Effector memory CD8-positive, alpha-beta T cell (primary cell): ENCODE measurements at places on chromosomes 6 and 20.

GRCh38 chr20:48861444-48861843 is 33.6 kb upstream of the PREX1 start:
- H3K36me3 ChIP-seq, result no peaks in the 10 kb centered on the region
- no peak overlapping the region for H3K27ac ChIP-seq
- no peak overlapping the region for H3K4me3 ChIP-seq
- no peaks in the 10 kb centered on the region for H3K27me3 ChIP-seq
- peaks cover 5% of the 10 kb centered on the region for H3K4me1 ChIP-seq

- no peaks in the 10 kb centered on the region for H3K4me1 ChIP-seq
- H3K27me3 ChIP-seq, result no peaks in the 10 kb centered on the region
- H3K36me3 ChIP-seq, result no peaks in the 10 kb centered on the region
- no peak overlapping the region for H3K4me3 ChIP-seq
- DNase-seq, result no peak
Observed at GRCh38 chr20:41984031-41984430, 365.9 kb upstream of the CHD6 start.

GRCh38 chr6:22873513-22874136 is 304.3 kb downstream of the HDGFL1 start:
- H3K4me1 ChIP-seq, result no peaks in the 10 kb centered on the region
- H3K36me3 ChIP-seq, result no peaks in the 10 kb centered on the region
- no peaks in the 10 kb centered on the region for H3K27me3 ChIP-seq

DNA sequence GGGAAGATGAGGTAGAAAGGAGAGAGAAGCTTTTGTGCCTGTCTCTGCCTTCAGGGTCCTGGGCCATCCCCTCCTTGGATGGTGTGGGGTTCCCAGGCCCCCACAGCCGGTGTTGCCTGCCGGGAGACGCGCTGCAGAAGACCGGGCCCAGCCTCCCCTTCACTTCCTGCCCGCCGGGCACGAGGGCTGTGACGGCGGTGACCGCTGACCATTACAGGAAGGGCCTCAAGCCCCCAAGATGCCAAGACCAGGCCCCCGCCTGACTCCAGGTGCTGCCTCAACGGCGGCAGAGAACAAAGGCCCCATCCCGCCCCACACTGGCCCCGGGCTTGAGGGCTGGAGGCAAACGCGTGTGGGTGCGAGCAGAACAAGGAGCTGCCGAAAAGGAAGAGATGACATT is 38.2 kb downstream of the ZBTB46 start:
- peaks cover 10% of the 10 kb centered on the region for H3K27me3 ChIP-seq
- DNase-seq, result no peak
- no peak overlapping the region for H3K4me3 ChIP-seq
- no peaks in the 10 kb centered on the region for H3K4me1 ChIP-seq
- peaks cover 4% of the 10 kb centered on the region for H3K36me3 ChIP-seq
- no peak overlapping the region for H3K27ac ChIP-seq

DNA sequence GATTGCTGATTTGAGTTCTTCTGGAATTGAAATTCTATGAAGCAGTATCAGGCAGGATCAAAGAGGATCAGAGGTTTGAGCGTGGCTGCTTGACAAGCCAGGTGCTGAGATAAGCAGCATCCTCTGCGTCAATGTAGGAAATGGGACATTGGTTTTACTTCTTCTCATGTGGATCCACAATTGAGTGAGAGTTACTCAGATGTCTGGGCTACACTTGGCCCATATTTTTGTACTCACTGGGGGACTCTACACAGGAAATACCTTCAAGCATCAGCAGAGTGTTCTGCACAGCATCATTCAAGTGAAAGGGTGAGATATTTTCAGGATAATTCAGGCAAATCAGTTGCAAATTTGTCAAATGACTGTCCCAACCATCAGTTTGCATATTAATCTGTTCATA is 613.9 kb upstream of the ARID1B start:
- H3K36me3 ChIP-seq, result no peaks in the 10 kb centered on the region
- no peak overlapping the region for H3K4me3 ChIP-seq
- DNase-seq, result no peak

GRCh38 chr6:37074053-37074827 is 68.8 kb downstream of the FGD2 start:
- H3K4me1 ChIP-seq, result peaks cover 17% of the 10 kb centered on the region
- no peaks in the 10 kb centered on the region for H3K27me3 ChIP-seq
- DNase-seq, result no peak
- no peaks in the 10 kb centered on the region for H3K36me3 ChIP-seq
- peak overlapping the region; percentile 18 for H3K27ac ChIP-seq

DNA sequence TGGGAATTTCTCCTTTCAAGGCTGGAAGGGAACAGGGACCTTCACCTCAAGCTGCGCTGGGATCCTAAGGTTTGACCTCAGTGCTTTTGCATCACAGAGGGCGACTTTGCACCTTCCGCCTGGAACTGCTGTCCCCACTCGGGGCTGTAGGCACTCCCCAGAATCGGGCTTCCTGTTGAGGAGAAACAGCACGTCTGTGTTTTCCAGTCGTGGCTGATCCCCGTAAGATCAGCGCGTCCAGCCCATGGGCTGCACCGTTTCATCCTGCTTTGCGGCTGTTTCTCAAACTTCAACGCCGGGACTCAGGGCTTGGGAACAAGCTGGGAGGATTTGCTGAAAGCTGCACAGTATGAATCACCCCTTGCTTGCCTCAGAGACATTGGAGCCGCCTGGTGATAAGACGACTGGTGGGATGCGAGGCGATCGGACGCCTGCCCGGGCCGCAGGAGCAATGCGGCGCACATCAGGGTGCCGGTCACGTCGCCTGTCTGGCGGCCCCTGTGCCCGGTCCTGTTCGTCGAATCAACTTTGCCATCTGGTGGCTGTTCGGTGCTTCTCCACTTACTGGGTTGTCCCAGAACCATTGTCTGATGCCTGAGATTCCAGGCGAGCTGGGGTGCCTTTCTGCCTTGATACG is 53.6 kb upstream of the FRMD1 start:
- no peak for DNase-seq
- peaks cover 48% of the 10 kb centered on the region for H3K27me3 ChIP-seq
- H3K4me3 ChIP-seq, result no peak overlapping the region
- H3K27ac ChIP-seq, result no peak overlapping the region

GRCh38 chr20:54179946-54180345 is 6.2 kb upstream of the CYP24A1 start:
- no peak for DNase-seq
- H3K27me3 ChIP-seq, result peaks cover 66% of the 10 kb centered on the region
- H3K4me3 ChIP-seq, result no peak overlapping the region
- no peak overlapping the region for H3K27ac ChIP-seq
- no peaks in the 10 kb centered on the region for H3K36me3 ChIP-seq

DNA sequence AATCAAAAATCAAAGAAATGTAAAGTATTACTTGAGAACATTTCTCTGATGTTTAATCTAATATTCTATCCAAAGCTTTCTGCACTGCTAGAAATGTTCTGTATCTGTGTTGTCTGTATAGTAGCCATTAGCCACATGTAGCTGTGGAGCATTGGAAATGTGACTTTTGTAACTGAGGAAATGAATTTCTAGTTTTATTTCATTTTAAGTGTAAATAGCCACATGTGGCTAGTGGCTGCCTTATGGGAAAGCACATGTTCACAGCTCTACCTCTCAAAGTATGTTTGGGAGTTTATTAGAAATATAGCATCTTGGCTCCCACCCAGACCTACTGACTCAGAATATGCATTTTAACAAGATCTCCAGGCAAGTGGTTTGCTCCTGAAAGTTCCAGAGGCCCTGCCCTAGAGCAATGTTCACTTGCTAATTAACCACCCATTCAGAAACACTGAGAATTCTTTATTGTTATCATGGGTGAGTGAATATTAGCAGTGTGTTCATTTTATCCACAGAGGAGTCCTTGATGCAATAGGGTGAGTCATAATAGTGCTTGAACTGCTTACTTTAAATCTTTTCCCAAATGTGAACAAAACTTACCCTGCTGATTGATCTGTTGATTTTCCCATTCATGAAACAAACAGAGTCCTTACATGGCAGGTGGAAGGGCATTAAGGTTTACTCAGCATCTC is 282.7 kb downstream of the PLCB1 start:
- no peak overlapping the region for H3K4me3 ChIP-seq
- no peaks in the 10 kb centered on the region for H3K27me3 ChIP-seq
- no peak for DNase-seq

DNA sequence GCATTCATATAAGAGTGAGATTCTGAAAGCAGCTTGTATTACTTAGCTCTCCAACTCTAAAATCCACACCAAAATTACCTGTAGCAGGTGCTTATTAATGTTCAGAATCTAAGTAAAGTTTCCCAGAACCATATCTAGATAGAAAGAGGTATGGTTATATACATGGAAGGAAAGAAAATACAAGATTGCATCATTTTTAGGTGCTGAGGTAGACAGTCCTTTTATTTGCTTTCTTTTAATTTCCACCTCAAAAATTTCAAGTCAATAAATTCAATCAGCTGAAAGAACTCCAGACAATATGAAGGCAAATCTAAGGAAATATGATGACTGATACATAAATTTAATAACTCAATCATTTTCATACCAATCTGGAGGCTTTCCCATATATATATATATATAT is 521.9 kb downstream of the PKHD1 start:
- H3K4me1 ChIP-seq, result no peaks in the 10 kb centered on the region
- H3K36me3 ChIP-seq, result no peaks in the 10 kb centered on the region
- H3K27ac ChIP-seq, result no peak overlapping the region
- DNase-seq, result no peak
- no peak overlapping the region for H3K4me3 ChIP-seq
- H3K27me3 ChIP-seq, result no peaks in the 10 kb centered on the region

GRCh38 chr6:92273694-92274093 is 1145.7 kb downstream of the EPHA7 start:
- DNase-seq, result no peak
- no peaks in the 10 kb centered on the region for H3K4me1 ChIP-seq
- H3K27me3 ChIP-seq, result no peaks in the 10 kb centered on the region
- H3K36me3 ChIP-seq, result no peaks in the 10 kb centered on the region
- no peak overlapping the region for H3K4me3 ChIP-seq
- H3K27ac ChIP-seq, result no peak overlapping the region

DNA sequence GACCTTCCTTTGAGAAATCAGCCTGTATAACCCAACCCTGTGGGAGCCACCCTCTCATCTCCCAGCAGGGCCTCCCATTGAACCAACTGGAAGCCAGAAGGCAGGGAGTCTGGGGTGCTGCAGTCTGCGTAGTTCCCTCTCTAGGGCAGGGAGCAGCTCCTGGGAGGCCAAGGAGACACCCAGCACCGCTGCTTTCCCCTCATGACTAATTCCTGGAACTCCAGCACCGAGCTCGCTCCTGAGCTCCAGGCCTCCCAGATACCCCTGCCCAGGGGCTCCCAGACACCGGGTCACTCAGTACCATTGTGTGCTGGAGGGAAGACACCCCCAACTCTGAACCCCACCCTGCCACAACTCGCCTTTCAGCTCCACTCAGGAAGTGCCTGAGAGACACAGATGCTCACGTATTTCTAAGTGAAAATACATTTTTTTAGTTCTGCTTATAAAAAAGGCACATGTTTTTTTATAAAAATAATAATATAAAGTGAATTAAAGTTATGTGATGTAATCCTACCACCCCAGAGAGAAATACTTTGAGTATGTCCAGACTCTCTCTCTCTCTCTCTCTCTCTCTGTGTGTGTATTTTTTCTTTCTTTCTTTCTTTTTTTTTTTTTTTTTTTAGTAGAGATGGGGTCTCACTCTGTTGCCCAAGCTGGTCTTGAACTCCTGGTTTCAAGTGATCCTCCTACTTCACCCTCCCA is 17.5 kb downstream of the PIM1 start:
- no peaks in the 10 kb centered on the region for H3K27me3 ChIP-seq
- peak overlapping the region; percentile 84 for H3K27ac ChIP-seq
- peak overlapping the region; percentile 70 for H3K4me3 ChIP-seq
- no peaks in the 10 kb centered on the region for H3K36me3 ChIP-seq
- no peak for DNase-seq
- H3K4me1 ChIP-seq, result peaks cover 32% of the 10 kb centered on the region

GRCh38 chr20:61597996-61598395 is 345.9 kb downstream of the CDH4 start:
- H3K4me1 ChIP-seq, result no peaks in the 10 kb centered on the region
- no peaks in the 10 kb centered on the region for H3K36me3 ChIP-seq
- H3K27ac ChIP-seq, result no peak overlapping the region

GRCh38 chr6:11423072-11423471 is 114.5 kb upstream of the TMEM170B start:
- H3K27ac ChIP-seq, result no peak overlapping the region
- H3K27me3 ChIP-seq, result peaks cover 6% of the 10 kb centered on the region
- no peaks in the 10 kb centered on the region for H3K36me3 ChIP-seq
- H3K4me3 ChIP-seq, result no peak overlapping the region
- H3K4me1 ChIP-seq, result peaks cover 2% of the 10 kb centered on the region

DNA sequence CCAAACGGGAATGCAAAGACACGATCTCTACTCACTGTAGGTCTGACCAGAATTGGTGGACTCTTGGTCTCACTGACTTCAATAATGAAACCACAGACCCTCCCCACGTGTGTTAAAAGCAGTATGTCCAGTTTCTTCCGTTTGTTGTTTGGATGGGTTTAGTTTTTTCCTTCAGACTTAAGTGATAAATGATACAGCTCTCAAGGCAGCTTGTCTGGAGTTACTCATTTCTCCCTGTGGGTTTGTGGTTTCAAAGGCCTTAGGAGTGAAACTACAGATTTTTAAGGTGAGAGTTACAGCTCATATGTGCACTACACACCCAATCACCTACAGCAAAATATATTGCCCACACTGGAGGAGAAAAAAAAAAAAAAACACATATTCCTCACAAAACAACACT is 86.7 kb upstream of the STMND1 start:
- peaks cover 7% of the 10 kb centered on the region for H3K36me3 ChIP-seq
- H3K27me3 ChIP-seq, result no peaks in the 10 kb centered on the region
- H3K4me1 ChIP-seq, result peaks cover 17% of the 10 kb centered on the region
- H3K4me3 ChIP-seq, result peak overlapping the region; percentile 76
- DNase-seq, result no peak
- peak overlapping the region; percentile 70 for H3K27ac ChIP-seq

- no peak for DNase-seq
- H3K27ac ChIP-seq, result no peak overlapping the region
- H3K27me3 ChIP-seq, result peaks cover 18% of the 10 kb centered on the region
- no peak overlapping the region for H3K4me3 ChIP-seq
- peaks cover 14% of the 10 kb centered on the region for H3K4me1 ChIP-seq
- H3K36me3 ChIP-seq, result no peaks in the 10 kb centered on the region
Observed at GRCh38 chr6:105791179-105791578, 295.0 kb upstream of the PRDM1 start.

GRCh38 chr20:3995067-3995748 is 20.1 kb downstream of the RNF24 start:
- peak overlapping the region; percentile 41 for H3K27ac ChIP-seq
- peaks cover 3% of the 10 kb centered on the region for H3K36me3 ChIP-seq
- no peak for DNase-seq
- peaks cover 16% of the 10 kb centered on the region for H3K4me1 ChIP-seq

- peaks cover 4% of the 10 kb centered on the region for H3K36me3 ChIP-seq
- H3K27me3 ChIP-seq, result no peaks in the 10 kb centered on the region
- H3K27ac ChIP-seq, result peak overlapping the region; percentile 49
- no peak overlapping the region for H3K4me3 ChIP-seq
- peaks cover 8% of the 10 kb centered on the region for H3K4me1 ChIP-seq
- DNase-seq, result no peak
Observed at GRCh38 chr20:35318502-35319157, 26.4 kb upstream of the FAM83C start.

GRCh38 chr6:26389349-26389894 is 6.5 kb downstream of the BTN2A2 start:
- no peak overlapping the region for H3K27ac ChIP-seq
- H3K27me3 ChIP-seq, result no peaks in the 10 kb centered on the region
- H3K4me3 ChIP-seq, result no peak overlapping the region
- DNase-seq, result no peak
- H3K4me1 ChIP-seq, result peaks cover 23% of the 10 kb centered on the region

GRCh38 chr6:83847179-83847578 is 6.0 kb upstream of the RIPPLY2 start:
- no peaks in the 10 kb centered on the region for H3K4me1 ChIP-seq
- no peak overlapping the region for H3K27ac ChIP-seq
- H3K36me3 ChIP-seq, result no peaks in the 10 kb centered on the region
- no peak overlapping the region for H3K4me3 ChIP-seq
